ENCODE measurements at places on chromosomes 13 and 19. TPM values are rescaled to one million over a fixed set of nuclear protein-coding genes. Genes with fewer than 3 reads are reported as not detected.
A peak's percentile ranks its signal among the peaks of the same experiment; 100 is the strongest.

GRCh38 chr13:99285432-99286182, 21.6 kb downstream of the GPR183 start:
- DNase-seq: no peak

- no peak for DNase-seq
These were observed 6.7 kb downstream of the MED26 start for GRCh38 chr19:16621165-16621800.

Gene IRF2BP1
- 21.4 TPM for total RNA-seq

- no peak for DNase-seq
These were observed 13.8 kb downstream of the STARD13 start for GRCh38 chr13:33271759-33272158.

DNA sequence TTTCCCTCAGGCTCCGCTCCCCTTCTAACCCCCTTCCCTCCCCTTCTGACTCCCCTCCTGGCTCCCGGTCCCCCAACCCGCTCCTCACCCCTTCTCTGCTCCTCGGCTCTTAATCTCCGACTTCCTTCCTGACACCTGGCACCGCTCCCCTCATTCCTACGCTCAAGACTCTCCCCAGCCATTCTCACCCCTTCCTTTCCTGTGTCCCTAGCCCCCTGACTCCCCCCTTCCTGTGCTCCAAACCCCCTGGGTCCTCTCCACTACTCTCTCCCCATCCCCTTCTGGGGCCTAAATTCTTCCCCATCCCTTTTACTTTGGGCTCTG, 658 bp downstream of the CLPP start:
- DNase-seq: no peak

- no peak for DNase-seq
These were observed 104.0 kb downstream of the COL4A2 start for GRCh38 chr13:110410936-110411687.

DNA sequence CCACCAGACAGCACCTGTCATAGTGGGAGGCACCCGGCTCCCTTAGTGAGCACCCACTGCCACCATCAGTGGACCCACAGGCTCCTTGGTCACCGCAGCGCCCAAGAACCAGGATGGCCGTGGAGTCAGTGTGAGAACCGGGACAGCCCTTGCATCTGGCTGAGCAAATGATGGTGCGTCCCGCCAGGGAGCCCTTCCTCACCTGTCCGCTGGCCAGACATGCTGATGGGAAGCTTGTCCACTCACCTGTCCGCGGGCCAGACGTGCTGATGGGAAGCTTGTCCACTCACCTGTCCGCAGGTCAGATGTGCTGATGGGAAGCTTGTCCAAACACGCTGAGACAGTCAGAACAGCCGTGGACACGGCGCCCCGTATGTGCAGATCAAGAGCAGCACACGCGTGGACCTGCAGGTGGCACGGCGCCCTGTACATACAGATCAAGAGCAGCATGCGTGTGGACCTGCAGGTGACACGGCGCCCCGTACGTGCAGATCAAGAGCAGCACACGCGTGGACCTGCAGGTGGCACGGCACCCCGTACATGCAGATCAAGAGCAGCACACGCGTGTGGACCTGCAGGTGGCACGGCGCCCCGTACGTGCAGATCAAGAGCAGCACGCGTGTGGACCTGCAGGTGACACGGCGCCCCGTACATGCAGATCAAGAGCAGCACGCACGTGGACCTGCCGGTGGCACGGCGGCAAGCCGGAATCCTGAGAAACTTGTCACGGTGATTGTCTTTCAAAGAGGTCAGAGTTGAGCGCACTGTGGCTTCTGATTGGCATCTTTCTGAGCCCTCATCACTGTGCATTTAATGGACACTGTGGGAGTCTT, 40.7 kb upstream of the DCUN1D2 start:
- peak; percentile 37 for DNase-seq

DNA sequence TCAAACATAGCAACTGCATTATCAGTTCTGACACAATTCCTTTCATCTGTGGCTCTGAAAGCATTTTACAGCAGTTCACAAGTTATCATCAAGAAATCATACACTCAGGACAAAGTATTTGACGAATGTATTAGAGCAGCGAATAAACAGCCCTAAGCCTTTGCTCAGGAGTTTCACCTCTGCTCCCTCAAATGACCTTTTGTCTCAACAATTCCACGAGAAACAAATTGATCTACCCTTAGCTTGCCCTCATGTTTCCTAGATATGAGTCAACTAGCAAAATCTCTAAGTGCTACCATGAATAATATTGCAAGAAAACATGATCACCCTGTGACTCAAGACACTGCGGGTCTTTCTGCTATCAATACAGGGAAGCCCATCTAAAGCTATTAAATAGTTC, 396.1 kb downstream of the EFNB2 start:
- DNase-seq: no peak

Gene CYP2A7
- 0.68 TPM for total RNA-seq

- DNase-seq: no peak
These were observed 15.3 kb upstream of the HNRNPUL1 start for GRCh38 chr19:41248895-41249294.

- no peak for DNase-seq
These were observed 47.2 kb upstream of the EPHX3 start for GRCh38 chr19:15279326-15279904.

DNA sequence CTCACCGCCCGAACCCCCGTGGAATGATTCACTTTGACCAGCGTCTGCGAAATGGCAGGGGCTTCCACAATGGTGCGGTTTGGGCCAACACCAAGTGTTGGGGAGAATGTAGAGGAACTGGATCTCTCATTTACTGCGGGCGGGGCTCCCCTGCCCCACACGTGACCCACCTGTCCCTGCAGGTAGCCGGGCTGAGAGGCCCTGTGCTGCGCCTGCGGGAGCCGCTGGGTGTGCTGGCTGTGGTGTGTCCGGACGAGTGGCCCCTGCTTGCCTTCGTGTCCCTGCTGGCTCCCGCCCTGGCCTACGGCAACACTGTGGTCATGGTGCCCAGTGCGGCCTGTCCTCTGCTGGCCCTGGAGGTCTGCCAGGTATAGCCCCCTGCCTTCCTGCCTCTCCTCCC, 5.8 kb upstream of the FLT3LG start:
- no peak for DNase-seq

Gene RNF17
- not detected for total RNA-seq

DNA sequence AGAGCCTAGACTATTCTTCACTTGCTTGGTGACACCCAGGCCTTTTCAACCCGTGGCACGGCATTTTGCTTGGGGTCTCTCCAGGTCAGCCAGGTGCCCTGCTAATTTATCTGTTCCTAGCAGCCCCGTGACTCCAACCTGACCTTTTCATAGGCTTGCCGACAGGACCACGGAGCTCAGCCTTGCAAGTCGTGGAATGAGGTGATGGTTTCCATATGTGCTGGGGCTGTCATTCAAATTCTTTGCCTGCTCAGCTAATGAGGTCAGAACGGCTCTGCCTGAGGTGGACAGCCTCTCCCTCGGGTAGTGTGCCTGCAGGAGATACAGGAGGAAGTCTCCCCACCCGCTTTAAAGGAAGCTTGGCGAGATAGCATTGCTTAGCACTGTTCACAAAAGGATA, 61.0 kb downstream of the SHISA2 start:
- no peak for DNase-seq

GRCh38 chr13:105719859-105720258, 815.6 kb downstream of the EFNB2 start:
- no peak for DNase-seq

Gene SHANK1
- total RNA-seq: 0.71 TPM

DNA sequence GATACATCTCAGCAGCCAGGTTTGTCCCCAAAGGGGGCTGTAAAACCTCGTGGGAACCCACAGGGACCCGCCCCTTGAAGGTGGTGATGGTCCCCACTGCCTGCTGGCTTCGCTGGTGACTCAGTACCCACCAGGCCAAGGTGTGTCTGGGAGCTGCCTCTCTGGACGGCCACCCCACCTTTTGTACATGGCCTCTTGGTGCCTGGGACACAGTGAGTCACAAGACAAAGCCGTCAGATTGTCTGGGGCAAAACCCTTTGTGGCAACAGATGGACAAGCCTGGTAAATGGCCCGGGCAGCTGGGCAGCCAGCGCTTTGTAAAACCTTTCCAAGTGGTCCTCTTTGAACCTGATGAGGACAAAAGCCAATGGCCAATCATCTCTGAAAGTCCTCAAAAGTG, 27.9 kb upstream of the KLF2 start:
- DNase-seq: no peak

GRCh38 chr19:776549-776948, 20.7 kb upstream of the PTBP1 start:
- DNase-seq: no peak
